ENCODE measurements at places on chromosomes 6 and 20.

GRCh38 chr20:44030394-44030793 lies 115.7 kb downstream of the TOX2 start:
- DNase-seq, result no peak

- DNase-seq, result no peak
These were observed 22.3 kb upstream of the TBC1D32 start for GRCh38 chr6:121356575-121356974.

DNA sequence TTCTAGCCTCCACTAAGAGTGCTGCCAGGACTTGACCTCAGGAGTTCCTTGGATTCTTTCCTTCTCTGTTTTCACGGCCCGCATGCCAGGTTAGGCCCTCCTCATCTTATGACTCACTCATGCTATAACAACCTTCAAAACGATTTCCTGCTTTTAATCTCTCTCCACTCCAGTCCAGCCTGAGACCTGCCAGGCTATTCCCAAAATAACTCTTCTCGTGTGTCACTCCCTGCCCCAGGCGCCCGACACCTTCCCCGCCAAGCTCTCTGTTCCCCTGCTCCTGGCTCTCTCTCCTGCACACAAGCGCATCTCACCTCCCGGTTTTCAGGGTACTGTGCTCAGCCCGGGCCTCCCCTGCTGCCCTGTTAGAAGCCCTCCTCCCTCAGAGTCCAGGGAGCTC lies 64.1 kb upstream of the RPS6KA2 start:
- no peak for DNase-seq

- DNase-seq, result peak; percentile 56
These were observed 1.3 kb upstream of the PTK6 start for GRCh38 chr20:63538204-63539091.

DNA sequence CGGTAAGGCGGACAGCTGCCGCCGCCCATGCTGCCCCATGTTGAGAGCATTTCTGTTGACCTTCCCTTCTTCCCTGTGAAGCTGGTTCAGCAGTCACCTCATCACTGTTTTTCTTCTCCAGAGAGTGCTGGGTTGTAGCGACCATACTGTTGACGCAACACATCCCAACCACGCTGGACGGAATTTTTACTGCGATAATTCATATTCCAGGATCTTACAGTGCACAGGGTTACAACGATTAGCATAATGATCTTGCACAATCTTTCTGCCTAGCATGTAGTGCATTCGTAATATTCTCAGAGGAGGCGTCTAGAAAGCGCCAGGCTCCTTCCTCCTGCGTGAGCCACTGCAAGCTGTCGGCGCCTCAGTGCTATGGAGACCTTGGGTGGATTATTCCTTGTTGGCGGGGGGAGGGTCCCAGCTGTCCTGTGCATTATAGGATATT lies 137.0 kb downstream of the MTHFD1L start:
- DNase-seq, result no peak

DNA sequence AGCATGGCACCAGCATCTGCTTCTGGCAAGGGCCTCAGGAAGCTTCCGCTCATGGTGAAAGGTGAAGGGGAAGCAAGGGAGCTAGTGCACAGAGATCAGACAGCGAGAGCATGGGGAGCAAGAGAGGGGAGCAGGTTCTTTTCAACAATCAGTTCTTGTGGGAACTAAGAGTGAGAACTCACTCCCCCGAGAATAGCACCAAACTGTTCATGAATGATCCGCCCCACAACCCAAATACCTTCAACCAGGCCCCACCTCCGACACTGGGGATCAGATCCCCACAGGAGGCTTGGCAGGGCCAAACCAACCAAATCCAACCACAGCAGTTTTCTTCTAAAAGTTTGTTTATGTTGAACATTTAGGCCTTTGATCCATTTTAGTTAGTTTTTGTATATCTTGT lies 69.7 kb upstream of the BHLHE23 start:
- no peak for DNase-seq

- no peak for DNase-seq
These were observed 5.2 kb upstream of the IL17A start for GRCh38 chr6:52180787-52181558.

GRCh38 chr6:129606664-129607063 lies 103.3 kb downstream of the ARHGAP18 start:
- no peak for DNase-seq

DNA sequence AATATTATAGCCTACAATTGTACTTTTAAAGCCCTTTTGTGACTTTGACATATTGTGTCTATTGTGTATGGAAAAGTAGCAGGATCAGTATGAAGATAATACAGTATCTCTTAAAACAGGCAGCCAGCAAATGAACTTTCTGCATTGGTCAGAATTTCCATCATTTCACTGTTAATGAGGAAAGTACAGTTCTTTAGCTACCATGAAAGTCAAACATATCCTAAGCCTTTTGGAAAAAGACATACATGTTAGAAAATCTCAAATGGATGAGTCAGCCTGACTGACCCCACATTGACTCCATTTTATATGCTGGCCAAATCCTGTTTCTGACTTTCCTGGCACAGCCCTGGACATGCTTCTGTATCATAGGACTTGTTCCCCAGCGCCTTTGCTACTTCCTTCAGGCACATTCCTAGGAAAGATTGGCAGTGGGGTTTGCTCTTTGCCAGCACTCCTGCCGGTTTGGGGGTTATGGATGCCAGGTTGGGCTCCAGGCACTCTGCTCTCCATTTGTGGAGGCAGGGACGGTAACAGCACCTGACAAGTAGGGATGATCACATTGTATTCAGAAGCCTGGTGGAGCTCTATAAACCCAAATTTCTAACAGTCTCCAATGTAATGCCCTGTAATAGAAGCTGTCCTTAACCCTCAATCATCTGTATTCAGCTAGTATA lies 43.7 kb downstream of the TOP1 start:
- DNase-seq, result no peak

GRCh38 chr6:72916906-72917305 lies 295.0 kb downstream of the KCNQ5 start:
- DNase-seq, result no peak

- no peak for DNase-seq
These were observed 76.2 kb downstream of the SNX5 start for GRCh38 chr20:17892189-17892938.

- DNase-seq, result no peak
These were observed 39.4 kb upstream of the FABP7 start for GRCh38 chr6:122740091-122740490.

- no peak for DNase-seq
These were observed 56.3 kb downstream of the THEMIS start for GRCh38 chr6:127844529-127844928.

GRCh38 chr20:20225325-20226043 lies 142.4 kb upstream of the INSM1 start:
- DNase-seq, result no peak

DNA sequence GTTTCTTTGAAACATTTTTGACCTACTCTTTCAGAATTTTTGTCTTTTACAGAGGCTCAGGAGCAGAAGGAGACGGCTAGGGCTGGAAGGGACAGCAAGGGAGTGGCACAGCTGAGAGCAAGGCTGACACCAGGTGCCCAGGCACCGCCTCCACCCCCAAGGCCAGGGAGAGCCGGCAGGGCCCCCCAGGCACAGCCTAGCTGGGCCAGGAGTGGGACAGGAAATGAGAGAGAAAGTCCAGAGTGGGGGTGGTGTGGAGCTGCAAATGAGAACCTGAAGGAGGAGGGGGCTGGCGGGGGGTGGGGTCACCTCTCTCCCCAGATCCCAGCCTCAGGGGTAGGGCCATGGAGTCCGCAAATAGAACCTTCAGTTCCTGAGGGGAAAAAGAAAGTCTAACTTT lies 236.7 kb downstream of the CDC5L start:
- no peak for DNase-seq

GRCh38 chr6:33813246-33813904 lies 9.6 kb upstream of the MLN start:
- DNase-seq, result no peak

GRCh38 chr20:10376270-10377075 lies 57.5 kb downstream of the MKKS start:
- DNase-seq, result no peak

- DNase-seq, result no peak
These were observed 36.3 kb upstream of the SLCO4A1 start for GRCh38 chr20:62606016-62606415.

DNA sequence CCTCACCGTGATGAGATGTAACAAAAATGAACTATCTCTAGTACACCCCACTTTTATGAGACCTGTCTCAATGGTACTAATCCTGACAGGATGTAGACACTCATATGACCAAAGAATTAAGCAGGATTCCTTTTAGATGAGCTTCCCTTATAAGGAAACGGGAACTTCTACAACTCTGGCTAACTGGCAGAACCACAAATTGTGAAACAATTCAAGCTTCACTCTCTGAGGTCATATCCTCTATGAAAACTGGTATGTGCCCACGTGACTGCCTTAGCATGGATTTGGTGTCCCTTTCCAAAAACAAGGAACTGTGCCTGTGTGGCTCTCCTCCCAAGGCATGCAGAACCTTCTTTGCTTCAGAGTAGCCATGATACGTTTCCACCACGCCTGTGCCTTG lies 14.1 kb upstream of the CPNE5 start:
- no peak for DNase-seq

- no peak for DNase-seq
These were observed 299.2 kb upstream of the TBX18 start for GRCh38 chr6:85063611-85064010.

DNA sequence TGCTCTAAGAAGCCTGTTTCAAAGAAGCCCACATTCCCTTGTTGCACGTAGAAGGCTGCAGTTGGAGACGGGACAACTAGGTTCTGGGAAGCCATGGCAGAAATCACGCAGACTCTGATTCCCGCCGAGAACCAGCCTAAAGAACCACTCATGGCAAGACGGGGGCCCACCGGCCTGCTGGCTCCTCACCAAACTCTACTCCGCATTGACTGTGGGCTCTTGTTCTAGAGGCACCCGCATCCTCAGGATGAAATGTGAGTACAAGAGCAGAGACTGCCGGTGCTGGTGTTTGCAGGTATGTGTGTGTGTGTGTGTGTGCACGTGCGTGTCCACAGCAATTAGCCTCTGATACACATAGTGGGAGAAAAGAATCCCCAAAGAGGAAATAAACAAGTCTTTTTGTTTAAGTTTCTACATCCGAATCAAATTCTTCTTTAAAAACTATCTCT lies 42.3 kb upstream of the NR2E1 start:
- DNase-seq, result peak; percentile 62

- DNase-seq, result no peak
These were observed 100.0 kb upstream of the CNR1 start for GRCh38 chr6:88266126-88266525.

GRCh38 chr6:71229477-71229876 lies 59.1 kb upstream of the OGFRL1 start:
- no peak for DNase-seq
